Activated gamma-delta T cell treated with anti-CD3 and anti-CD28 coated beads, Interleukin-2, amount 50 U/mL, for 16 hours (primary cell): ENCODE measurements at places on chromosomes 7 and 10.

DNA sequence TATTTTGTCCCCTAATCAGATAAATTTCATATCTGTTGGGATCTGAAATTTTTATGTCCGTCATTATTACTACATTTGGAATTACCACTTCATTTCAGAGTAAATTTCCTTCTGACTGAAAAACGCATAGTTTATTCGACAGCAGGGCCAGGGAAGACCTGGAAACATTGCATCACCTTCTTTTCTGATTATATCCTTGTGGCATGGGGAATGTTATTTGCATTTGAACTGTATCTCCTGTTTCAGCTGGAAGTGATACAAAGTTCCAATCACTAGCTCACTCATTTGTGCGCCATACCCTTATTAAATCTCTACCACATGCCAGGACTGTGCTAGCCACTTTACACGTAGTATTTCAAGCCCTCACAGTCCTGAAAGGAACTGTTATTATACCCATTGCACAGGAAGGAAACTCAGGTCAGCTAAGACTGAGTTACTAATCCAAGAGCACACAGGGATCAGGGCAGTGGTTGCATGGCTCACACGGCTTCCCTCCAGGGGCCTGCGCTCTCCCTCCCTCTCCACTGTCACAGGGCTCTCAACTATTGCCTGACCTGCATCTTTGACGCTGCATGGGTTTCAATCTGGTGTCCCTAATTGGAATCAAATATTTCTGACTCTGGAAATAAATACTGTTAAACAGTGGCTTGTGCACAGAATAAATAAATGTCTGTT is 84.4 kb upstream of the NANOS1 start:
- no peak for DNase-seq

GRCh38 chr10:99681553-99681952 is 22.2 kb downstream of the ENTPD7 start:
- DNase-seq, result no peak

- no peak for DNase-seq
Measured at GRCh38 chr7:155808549-155809331, 3.5 kb downstream of the SHH start.

GRCh38 chr7:13778967-13779366 is 210.5 kb downstream of the ETV1 start:
- no peak for DNase-seq

GRCh38 chr7:137848095-137848494 is 1.3 kb upstream of the DGKI start:
- no peak for DNase-seq

DNA sequence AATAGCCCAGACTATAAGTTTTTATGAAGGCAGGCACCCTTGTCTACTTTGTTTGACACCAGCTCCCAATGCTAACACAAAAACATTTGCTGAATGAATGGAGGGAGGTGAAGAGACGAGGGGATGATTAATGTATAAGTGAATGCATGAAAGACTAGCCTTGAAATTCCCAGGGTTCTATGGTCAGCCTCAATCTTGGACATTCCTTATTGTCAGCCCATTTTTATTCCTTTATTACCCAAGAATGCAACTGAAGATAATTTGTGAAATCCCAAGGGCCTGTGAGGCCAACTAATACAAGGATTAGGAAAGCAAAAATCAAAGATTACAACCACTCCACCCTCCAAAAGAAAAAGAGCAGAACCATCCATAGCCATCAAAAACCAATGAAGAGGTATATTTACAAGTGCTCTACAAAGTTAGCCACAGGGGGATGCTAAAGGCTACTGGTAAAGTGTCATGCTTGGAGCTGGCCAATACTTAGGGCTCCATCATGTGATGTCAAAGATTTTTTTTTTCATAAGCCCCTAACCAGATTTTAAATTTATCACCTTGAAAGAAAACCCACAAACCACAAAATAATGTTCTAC is 40.0 kb upstream of the ASAH2 start:
- DNase-seq, result no peak

DNA sequence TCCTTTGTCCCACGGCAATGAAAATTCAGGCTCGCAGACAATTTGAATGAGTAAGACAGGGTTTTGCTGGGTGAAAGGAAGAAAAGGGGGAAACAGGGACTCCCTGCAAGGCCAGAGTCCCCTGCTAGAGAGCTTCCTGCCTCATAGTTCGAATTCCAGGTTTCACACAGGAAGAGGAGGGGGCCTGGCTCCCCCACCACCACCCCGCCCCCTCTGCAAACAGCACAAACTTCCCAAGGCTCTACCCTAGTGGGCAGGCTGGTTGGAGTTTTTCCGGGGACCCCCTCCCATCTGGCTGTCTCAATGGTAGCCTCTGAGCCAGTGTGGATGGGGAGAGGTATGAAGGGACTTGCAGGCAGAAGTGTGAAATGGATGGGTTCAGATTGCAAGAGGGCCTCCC is 57.4 kb upstream of the NEBL start:
- DNase-seq, result no peak

DNA sequence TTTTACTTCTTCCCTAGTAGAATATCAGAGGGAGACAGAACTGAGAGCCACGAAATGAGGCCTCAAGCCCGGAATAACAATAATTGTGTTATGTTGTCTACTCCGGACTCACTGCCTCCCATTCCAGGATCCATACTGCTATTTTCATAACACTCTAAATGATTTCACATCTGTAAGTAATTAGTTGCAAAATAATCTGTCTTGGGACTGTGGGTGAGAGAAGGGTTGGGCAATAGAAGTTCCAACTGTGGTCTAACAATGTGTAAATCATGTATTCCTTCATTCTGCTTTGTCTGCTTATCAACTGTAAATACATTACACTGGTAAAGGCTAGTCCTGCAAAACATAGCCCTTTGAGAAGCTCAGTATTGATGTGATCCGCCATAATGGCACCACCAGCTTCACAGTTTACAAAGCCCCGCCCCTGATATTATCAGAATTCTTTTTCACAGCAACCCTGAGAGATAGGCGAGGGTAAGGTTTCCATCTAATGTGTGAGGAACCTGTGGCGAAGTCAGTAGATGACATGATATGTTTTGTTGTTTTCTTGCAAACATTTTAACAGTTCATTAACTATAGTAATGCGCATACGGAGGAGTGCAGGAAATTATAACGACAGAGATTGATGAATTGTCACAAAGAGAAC is 265.7 kb upstream of the BMPER start:
- no peak for DNase-seq

DNA sequence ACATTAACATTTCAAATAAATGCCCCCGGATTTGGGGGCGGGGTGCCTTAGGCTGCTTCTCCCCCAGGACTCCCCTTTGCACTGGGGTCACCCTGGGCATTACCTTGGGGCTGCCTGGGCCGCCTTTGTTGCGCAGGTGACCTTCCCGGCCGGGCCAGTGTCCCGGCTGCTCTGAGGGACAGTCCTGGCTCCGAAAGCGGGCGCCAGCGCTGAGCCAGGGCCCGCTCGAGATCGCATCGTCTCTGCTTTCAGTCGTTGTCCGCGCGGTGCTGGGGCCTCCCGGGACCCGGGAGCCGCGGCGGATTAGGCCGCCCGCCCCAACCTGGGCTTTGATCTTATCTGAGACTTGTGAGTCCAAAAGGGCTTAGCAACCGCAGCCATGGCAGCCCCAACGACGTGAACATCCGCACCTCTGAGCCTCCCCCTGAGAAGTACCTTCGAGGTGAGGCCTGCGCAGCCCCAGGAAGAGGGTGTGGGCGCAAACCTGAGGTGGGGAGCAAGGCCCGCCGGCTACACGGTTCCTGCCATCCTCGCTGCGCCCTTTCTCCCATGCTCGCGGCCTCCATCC is 14.8 kb upstream of the WAPL start:
- DNase-seq, result peak; percentile 32

- no peak for DNase-seq
Measured at GRCh38 chr10:83012866-83013265, 1126.4 kb upstream of the GHITM start.

- DNase-seq, result no peak
Measured at GRCh38 chr7:156929789-156930539, 19.5 kb upstream of the NOM1 start.

GRCh38 chr10:117365612-117366011 is 9.6 kb downstream of the PDZD8 start:
- no peak for DNase-seq

- DNase-seq, result no peak
Measured at GRCh38 chr10:85458324-85458723, 908.3 kb downstream of the GRID1 start.

DNA sequence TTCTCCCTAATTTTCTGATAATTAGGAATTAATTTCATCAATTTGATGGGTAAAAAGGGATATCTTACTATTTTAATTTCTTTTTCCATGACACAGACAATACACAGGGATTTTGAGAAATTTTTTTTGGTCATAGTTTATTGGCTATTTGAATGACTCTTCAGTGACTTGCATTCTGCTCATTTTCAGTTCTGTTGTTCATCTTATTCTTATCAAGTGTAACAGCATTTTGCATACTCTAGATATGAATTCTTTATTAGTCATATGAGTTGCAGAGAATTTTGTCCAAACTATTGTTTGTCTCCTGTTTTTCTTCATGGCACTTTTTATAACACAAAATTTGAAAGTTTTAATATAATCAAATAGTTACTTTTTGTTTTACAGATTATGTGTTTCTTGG is 41.7 kb downstream of the MKLN1 start:
- no peak for DNase-seq

DNA sequence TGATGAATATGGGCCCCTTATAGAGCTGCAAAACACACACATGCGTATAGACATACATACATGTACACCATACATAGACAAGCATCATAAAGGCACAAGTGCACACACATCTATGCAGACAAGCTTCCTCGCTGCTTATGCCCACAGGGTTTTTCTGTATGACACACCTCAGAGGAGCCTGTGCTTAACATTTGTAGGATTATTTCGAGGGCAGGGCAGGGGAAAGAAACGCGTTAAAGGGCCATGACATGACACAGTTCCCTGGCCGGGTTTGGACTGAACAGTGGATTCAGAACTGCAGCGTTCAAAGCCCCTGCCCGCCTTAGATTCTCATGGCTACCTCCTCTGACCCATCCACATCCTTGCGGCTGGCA is 44.8 kb downstream of the CHST3 start:
- no peak for DNase-seq

- DNase-seq, result no peak
Measured at GRCh38 chr7:48087349-48087748, 1.7 kb upstream of the UPP1 start.

GRCh38 chr10:7707102-7707501 is 4.0 kb downstream of the ITIH2 start:
- no peak for DNase-seq

DNA sequence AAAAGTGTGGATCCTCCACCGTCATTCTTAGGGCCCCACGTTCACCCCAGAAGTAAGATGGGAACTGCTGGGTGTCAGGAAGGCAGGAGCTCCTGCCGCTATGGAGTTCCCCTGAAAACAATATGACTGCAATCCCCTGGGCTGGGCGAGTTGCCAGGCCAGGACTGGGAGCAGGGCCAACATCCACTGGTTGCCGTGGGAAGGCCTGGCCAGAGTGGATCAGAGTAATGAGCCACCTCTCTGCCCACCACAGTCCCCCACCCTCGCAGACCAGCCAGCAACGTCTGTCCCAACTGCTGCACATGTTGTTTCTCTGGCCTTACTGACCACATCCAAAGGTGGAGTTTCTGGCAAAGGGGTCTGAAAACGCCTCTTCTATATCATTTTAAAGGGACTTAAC is 86.6 kb downstream of the STRA8 start:
- no peak for DNase-seq

DNA sequence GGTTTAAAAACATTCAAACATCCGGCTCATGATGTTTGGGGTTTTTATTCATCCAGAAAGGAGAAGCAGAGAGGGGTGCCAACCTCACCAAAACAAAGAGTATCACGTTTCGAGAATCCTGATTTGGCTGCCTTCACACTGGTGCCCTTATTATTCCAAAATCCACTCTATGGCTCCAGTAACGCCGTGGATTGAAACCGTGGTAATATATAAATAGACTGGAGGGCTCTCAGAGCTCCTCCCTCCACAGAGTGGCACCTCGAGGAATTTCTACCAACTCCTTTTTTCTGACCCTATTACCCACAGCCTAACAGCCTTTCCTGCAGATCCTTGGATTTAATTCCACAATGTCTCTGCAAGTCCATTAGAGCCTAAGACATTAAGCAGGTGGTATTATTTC is 353.6 kb downstream of the CRPPA start:
- no peak for DNase-seq

GRCh38 chr7:74272305-74273038 is 16.7 kb upstream of the CLIP2 start:
- DNase-seq, result no peak

DNA sequence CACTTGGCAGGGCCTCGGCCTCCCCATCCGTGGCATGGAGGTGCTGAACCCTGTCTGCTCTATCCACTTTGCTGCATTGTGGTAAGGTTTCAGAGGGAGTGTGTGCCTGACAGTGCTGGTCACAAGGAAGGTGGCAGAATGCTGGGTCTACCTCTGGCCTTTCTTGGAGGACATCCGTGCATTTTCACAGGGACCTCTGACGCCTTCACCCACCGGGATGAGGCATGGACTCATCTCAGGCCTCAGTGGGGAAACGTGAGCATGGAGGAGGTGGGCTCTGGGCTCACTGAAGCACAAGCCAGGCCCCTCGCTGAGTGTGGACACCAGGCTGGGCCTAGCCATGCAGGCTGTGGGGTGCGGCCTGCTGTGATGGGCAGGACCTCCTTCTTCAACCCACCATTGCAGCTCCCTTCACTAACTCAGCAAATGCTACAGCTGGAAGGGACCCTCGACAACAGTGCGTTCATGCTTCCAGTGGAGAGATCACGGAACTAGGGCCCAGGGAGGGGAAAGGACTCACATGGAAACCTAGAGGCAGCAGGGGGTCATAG is 8.6 kb downstream of the TBATA start:
- DNase-seq, result no peak

- no peak for DNase-seq
Measured at GRCh38 chr7:139543801-139544603, 20.5 kb downstream of the CLEC2L start.

DNA sequence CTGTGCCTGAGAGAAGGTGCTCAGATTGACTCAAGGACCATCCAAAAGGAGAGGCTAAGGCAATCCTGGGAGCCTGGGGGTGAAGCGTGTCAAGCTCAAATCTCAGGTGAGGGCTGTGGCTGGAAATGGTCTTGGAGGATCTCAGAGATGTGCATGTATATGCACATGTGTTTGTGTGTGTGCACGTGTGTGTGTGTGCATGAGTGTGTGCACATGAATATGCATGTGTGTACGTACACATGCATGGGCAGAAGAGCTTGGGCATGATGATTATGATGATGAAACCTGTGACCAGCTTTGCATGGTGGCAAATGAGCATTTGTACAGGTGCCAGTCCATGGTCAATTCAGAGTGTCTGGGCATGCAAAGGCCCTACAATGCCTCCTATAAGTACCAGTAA is 326.6 kb downstream of the CXCL12 start:
- no peak for DNase-seq

- no peak for DNase-seq
Measured at GRCh38 chr7:118657391-118658005, 433.0 kb downstream of the ANKRD7 start.

- no peak for DNase-seq
Measured at GRCh38 chr7:63093481-63093880, 905.2 kb upstream of the ZNF722 start.

GRCh38 chr7:50502947-50503346 is 52.8 kb upstream of the FIGNL1 start:
- DNase-seq, result no peak
